ENCODE measurements at places on chromosomes 3 and 15.

DNA sequence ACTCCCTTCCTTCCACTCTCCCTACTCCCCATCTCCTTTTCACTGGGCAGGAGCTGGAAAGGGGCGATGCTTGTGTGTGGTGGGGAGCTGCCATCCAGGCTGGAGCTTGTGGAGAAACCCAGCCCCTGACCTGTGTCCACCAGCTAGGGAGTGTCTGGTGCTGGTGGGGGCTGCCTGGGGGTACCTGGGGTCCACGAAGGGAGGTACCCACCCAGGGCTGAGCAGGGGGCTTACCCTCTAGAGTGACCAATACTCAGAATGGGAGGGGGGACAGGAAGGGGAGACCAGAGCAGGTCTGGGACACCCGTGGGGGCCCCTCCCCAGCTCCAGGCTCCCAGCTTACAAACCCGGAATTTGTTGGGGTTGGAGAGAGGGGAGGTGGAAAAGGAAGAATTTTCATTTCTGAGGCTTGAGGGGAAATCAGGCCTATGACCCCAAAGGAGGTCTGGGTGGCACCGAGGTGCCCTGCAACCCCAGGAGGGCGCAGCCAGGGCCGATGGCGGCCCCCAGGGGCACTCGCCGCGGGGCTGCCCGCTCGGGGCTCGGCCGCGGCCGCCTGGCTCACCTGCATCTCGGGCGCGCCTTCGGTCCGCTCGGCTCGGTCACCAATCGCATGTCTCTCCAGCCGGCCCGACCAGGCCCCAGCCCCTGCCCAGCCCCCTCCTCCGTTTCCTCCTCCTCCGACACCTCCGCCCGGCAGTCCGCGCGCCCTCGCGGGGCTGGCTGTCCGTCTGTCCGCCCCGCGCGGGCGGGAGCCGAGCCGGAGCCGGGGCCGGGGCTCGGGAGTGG is 773 bp downstream of the LINGO1 start:
- DNase-seq, result no peak

DNA sequence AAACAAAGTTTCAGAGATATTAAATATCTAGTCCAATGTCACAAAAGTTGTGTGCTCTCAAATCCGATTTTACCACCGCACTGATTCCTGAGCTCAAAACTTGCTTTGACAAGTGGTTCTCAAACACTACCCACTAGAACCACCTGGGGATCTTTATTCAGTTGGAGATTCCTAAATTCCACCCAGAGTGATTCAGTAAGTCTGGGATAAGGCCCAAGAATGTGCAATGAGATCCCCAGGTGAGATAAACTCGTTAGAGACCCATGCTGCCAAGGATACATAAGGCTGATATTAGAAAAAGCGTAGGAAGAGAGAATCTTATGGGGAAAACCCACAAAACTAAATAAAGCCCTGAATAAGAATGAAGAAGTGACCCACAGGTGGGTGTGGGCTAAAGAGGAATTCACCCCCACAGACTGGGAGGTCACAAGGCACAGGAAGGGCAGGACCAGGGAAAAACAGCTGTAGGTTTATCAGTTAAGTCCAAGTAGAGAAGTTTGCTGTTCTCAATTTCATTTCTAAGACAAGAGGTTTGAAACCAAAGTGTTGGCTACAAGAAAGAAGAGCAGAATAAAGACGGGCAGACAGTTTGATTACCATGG is 11.5 kb upstream of the RPS17 start:
- DNase-seq, result no peak

GRCh38 chr3:143971359-143972154 is at the start of gene DIPK2A:
TSS of gene DIPK2A (plus strand) at chr3:143971823. CDS start at chr3:143972333, 510 bp downstream.
- DNase-seq, result no peak

- no peak for DNase-seq
These were observed at the start of gene ACSBG1 for GRCh38 chr15:78234515-78235040. TSS of gene ACSBG1 (minus strand) at chr15:78234565. CDS start at chr15:78234501, 64 bp downstream.

DNA sequence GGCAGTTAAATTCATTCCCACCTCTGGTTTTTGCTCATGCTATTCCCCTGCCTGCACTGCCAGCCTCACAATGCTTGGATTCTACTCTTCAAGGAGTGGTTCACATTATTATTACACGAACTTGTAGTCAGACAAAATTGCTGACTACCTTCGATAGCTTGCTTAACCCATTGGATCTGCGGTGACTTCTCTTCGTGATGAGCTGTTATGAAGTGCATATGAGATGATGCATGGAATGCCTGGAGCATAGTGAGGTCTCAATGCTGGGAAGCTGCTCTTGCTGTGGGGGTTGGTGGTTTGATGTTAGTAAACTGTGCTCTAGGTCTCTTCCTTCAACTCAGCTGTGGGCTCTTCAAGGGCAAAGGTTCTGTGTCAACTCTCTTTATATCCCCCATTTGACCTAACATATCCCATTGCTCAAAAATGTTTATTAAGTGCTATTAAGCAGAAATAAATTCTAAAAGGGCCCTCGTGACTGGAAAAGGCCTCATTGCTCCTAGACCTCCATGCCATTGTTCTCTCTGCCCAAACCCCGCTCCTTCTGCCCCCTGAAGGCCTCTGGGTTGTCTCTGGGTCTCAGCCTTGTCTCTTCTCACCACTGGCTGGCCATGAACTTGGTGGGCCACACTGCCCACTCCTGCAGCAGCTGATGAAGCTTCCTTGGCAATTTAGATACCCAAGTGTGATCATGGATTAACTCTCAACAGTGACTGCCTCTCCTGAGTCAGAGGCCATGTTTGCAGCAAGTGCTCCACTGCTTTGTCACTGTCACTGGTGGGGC is 4.5 kb upstream of the SLCO2A1 start:
- no peak for DNase-seq

- no peak for DNase-seq
These were observed 177.2 kb downstream of the LRRC3B start for GRCh38 chr3:26799679-26800317.

DNA sequence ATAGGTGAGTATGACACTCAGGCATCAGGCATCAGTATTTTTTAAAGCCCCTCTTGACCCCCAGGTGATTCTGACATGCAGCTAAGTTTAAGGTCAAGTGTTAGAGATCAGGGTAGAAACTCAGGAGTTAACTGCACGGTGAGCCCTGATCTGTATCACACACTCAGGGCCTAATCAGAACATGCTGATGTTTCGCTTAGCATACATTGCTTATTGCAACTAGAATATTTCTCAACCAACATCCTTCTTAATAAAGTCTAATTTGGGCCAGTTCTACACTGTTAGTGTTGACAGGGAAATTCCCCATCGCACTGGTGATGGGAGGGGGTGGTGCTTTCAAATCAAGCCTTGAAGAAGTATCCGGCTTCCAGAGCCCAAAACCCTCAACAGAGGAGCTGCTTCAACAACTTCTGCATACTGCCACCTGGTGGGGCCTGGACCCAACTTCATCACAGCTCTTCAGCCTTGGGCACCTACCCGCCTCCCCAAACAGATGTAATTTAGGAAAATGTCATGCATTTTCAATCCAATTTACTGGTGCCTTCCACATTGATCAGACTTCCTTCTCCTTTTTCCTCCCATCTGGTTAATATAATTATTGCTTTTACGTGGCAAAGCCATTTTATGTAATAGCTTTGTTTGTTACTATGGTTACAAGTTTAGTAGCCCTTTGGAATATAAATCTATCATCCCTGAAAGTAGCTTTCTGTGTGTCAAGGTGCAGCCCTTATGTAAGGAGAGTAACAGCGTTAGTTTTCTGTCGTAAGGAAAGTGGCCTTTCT is 312.2 kb downstream of the RORA start:
- peak; percentile 48 for DNase-seq

DNA sequence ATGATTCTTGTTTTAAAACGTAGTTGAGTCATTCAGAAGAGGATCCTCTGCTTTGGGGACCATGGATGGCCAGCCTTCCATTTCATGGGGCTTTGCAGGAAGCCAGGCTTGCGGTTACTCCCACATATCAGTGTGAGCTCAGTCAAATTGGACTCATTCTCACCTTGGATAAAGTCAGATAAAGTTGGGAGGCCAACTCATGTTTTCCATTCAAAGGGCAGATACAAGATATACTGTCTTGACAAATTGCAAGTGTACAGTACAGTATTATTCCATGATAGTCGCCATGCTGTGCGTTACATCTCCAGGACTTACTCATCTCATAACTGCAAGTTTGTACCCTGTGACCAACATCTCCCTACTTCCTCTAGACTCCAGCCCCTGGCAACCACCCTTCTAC is 25.5 kb upstream of the B3GNT5 start:
- no peak for DNase-seq

DNA sequence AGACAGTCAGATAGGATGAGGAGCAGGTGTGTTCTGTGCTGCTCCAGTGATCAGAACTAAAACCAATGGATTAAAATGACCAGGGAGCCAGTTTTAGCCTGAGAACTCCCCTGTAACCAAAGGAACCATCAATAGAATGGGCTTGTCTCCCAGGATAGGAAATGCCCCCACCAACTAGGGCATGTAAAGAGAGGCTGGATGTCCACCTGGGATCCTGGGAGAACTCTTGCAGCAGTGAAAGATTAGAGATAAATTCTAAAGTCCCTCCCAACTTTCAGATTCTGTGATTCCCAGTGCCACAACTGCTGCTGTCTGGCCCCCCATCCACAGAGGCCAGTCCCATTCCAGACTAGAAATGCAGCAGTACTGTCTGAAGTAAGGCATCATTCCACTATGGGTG is 33.8 kb downstream of the HDC start:
- DNase-seq, result no peak

DNA sequence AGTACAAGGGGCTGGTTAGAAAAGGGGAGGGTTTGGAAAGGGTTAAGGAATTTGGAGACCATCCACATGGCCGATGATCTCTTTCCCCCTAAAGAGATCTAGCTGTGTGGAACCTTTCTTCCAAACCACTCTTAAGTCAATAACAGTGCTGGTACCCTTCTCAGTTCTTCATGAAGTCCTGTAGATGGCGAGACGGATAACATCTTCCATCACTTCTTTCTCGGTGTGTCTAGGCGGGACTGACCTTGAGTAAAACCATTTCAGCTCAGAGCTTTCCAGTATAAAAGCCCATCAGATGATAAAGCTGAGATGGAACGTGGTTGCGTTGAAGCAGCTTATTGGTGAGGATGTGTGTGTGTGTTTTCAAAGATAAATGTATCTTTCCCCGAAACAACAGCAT is 151.5 kb upstream of the BHLHE40 start:
- DNase-seq, result no peak

GRCh38 chr3:64491843-64492242 is 196.0 kb downstream of the ADAMTS9 start:
- no peak for DNase-seq

GRCh38 chr3:66342717-66343356 is 122.0 kb downstream of the SLC25A26 start:
- DNase-seq, result no peak

GRCh38 chr15:41001524-41002214 is 48.4 kb downstream of the CHAC1 start:
- DNase-seq, result no peak

GRCh38 chr3:60176614-60177013 is 1074.6 kb downstream of the FHIT start:
- DNase-seq, result no peak

DNA sequence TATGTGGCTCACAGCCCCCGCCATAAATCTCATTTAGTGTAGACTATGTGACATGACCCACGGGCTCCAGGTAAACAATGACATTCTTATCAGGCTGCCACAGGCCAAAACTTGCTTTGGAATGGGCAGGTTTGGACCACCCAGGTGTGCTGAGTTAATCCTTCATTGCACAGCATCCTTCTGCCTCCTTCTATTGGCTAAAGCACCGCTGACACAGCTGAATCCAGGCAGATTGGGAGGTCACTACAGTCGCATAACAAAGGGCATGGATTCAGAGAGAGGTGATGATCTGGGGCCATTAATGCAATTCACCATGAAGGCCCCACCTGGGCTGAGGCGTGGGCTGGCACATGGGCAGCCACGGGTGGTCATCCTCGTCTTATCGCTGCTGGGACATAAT is 47.8 kb upstream of the GALNT15 start:
- DNase-seq, result no peak

DNA sequence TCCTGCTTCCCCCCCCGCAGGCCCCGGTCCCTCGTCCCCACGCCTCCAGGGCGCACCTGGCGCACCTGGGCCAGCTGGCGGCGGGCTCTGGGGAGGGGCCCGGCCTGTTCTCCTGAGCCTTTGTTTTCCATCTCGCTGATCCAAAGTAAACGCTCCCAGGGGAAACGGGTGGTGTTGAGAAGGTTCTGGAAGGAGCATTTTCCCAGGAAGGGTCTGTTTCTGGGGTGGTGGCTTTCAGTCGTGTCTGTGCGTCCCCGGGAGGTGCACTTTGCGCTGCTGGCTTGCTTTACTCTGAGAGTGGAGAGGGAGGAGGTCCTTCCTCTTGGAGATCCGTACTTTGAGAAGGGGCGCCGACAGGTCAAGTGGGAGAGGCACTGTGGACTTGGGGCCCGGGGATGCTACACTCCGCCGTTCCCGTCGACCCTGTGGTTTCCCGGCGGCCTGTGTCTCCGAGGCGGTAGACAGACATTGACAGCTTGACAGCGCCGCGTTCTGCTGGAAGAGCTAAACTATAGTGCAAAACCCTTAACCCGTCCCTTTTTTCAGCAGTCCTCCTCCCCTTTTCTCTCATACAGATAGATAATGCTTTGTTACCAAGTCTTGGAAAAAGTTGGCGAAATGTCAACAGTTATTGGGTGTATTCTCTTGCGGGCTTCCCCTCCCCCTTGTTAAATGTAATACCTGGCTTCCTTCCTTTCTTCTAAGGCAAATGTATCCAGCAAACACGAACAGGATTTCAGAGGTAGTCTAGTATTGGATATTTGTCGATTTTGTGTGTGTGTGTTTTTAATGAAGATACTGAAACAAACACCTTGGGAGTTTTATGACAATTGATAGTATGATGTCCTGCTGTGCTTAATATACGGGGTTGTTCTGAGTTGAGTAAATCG is 6.5 kb downstream of the TPM1 start:
- no peak for DNase-seq

DNA sequence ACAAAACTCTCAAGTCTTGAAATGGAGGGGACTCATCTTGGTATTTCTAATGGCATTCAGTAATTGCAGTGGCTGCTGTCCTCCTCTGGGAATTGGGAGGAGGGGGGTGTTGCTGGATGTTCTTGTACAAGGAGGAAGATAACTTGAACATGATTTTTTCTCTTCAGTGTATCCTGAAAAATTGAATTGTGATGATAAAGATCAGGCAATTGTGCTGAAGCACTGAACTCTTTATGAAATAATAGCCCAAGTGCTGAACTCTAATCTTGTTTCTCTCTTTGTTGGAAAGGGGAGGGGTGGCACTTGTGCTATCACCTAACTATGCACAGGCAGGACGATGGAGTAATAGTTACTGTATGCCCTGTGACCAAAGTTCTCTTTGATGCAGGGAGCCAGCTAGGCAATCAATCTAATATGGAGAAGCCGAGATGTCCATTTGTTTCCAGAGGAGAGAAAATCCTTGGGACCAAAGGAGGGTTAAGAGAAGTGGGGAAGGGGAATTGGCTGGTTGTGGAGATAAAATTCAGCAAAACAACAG is 68.1 kb upstream of the ATP2C1 start:
- DNase-seq, result no peak

GRCh38 chr3:162170581-162170980 is 674.0 kb downstream of the OTOL1 start:
- no peak for DNase-seq

DNA sequence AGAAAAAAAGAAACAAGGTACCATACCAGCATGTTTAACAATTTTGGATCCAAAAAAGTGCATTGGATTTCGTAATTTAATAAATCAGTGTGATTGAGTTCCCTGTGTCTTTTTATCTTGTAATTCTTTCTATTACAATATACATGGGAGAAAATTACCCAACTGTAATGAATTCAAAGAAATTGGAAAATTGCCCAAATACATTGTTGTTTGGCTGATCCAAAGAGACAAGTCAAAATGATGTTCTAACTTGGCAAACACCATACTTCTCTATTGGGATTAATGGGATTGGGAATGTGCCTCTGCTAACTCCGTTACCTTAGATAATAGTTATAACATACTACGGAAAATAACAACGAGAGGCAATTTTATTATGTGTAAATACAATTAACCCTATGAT is 1097.1 kb downstream of the ROBO1 start:
- DNase-seq, result no peak

GRCh38 chr15:68415061-68415460 is 16.9 kb downstream of the ITGA11 start:
- DNase-seq, result no peak
